ENCODE measurements at places on chromosomes 1 and 21.

- DNase-seq: no peak
Measured at GRCh38 chr1:116794371-116794770, 40.1 kb downstream of the CD2 start.

GRCh38 chr21:37546949-37547614, 180.5 kb downstream of the DYRK1A start:
- no peak for DNase-seq

DNA sequence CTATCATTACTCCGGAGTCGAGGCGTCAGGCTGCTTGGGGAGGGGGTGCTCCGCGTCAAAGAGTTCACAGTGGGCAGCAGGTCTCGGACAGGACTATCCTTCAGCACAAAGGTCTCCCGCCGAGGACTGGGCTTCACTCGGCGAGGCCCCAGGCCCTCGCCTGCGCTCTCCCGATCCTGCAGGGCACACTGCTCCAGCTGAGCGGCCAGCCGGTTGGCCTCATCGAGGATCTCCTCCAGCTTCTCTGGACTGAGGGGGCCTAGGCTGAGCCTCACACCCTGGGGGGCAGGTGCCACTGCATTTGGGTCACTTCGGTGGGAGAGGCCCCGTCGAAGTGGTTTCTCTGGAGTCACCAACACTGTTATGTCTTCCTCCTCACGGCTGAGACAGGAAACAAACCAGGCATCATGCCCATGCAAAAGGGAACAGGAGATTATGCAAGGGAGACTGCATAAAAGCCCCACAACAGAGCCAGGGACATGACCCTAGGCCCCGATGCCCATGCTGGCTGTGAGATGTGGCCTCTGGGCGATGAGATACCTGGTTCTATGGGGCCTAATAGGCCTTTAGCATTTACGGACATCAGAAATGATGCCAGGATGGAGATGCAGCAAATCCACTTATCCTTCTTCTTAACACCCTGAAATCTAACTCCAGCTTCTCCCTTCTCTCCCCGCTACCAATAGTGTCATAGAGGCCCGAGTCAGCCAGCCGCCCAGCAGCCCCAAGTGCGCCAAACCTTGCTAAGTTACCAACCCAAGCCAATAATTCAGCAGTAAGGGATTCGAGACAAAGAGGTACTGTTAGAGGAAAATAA, 1.1 kb downstream of the PSRC1 start:
- DNase-seq: no peak

DNA sequence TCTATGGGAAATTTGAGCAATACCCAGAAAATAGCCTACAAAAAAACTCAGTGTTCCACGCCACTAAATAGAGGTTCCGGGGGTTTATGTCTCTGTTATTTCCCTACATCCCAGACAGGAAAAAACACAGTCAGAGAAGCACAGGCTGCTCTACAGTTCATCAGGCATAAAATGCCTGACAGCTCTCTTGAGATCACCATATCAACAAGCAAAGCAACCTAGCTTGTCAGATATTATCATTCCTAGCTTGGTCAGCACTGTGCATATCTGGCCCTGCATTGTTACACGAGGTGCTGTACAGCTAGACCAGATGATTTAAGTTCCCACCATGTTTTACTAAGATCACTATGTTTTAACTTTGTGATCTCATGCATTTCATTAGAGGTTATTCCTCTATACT, 172.6 kb downstream of the PTPRC start:
- DNase-seq: no peak

DNA sequence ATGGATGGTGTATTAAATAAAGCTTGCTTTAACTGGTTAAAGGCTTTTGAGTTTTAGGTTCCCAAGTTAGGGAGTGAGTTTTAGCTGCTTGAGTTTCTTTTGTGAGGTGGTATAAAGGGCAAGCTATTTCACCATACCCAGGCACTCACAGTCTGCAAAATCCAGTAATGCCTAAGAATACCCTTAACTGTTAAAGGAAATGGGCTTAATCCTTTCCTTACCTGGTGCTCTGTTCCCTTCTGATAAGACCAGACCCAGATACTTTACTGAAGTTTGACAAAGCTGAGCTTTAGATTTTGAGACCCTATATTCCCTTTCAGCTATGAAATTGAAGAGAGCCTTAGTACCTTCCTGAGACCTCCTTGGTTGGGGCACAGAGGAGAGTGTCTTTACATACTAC, 30.3 kb downstream of the MSTO1 start:
- DNase-seq: no peak

GRCh38 chr1:35727434-35728040, 8.9 kb upstream of the C1orf216 start:
- DNase-seq: peak; percentile 59

GRCh38 chr1:180849031-180849775, 63.5 kb upstream of the KIAA1614 start:
- peak; percentile 15 for DNase-seq

- peak; percentile 34 for DNase-seq
Measured at GRCh38 chr1:203592730-203593129, 33.9 kb upstream of the ATP2B4 start.
